ENCODE measurements at places on chromosomes 7 and 10.

GRCh38 chr7:135601182-135601581 is 43.5 kb downstream of the NUP205 start:
- DNase-seq = no peak

GRCh38 chr7:122352454-122352853 is 47.9 kb upstream of the FEZF1 start:
- DNase-seq = no peak

- DNase-seq = no peak
Observed at GRCh38 chr10:102888048-102888447, 18.8 kb downstream of the AS3MT start.

- peak; percentile 97 for DNase-seq
Observed at GRCh38 chr7:10939911-10940703, 33.6 kb upstream of the PHF14 start.

- DNase-seq = no peak
Observed at GRCh38 chr7:33774762-33775523, 130.4 kb upstream of the BMPER start.

- no peak for DNase-seq
Observed at GRCh38 chr7:43308913-43309705, 196.7 kb downstream of the HECW1 start.

- no peak for DNase-seq
Observed at GRCh38 chr7:107039199-107039900, 5.2 kb upstream of the PRKAR2B start.

DNA sequence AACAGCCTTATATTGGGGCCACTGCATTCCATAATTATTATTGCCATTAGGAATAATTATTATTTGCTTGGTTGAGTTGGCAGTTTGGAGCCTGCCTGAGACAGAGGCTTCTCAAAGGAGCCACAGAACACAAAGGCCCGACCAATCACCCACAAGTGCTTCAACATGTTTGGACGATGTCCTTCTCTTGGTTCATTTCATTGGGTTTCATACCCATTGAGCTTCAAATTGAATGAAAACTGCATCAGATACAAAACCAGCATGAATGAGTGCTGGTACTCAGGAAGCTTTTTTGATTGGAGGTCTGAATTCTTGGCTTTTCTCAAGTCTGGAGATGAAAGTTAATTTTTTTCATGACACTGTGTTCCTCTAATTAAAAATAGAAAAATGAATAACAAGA is 168.3 kb downstream of the CREB5 start:
- DNase-seq = no peak

DNA sequence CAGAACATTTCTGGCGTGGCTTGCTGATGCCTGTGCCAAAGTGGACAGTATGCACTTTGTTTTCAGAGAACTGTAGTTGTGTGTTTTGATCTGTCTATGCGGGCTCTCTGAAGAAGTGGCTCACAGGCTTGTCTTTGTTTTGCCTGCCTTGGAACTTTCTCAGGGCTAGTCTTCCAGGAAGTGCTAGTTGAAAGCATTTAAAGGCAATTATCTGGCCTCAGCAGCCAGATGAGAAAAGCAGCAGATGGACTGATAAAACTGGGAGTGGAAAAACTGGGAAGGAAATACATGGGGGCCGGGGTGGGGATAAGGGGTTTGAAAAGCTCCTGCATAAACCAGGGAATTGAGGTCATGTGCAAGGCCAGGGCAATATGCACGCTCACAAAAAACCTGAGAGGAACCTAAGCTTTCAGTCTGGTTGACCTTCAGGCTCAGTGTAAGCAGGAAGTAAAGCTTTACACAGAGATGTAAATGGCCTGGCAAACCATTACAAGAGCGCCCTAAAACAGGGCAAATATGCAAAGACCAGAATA is 94.5 kb downstream of the ZNF33B start:
- peak; percentile 40 for DNase-seq

DNA sequence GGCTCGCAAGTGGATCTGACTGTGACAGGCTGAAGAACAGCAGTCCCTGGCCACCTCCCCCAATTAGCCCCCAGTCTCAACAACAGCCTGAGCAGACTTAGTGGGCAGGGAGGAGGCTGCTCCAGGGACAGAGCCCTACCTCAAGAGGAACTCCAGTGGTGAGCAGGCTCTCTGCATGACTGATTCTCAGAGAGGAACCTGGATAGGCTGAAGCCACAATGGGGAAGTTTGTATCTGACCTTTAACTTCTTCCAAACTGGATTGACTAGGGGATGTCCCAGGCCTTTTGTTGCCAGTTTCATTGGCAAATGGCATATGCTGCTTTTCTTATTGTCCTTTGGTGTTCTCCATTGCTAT is 93.0 kb downstream of the ARHGAP22 start:
- DNase-seq = peak; percentile 93

DNA sequence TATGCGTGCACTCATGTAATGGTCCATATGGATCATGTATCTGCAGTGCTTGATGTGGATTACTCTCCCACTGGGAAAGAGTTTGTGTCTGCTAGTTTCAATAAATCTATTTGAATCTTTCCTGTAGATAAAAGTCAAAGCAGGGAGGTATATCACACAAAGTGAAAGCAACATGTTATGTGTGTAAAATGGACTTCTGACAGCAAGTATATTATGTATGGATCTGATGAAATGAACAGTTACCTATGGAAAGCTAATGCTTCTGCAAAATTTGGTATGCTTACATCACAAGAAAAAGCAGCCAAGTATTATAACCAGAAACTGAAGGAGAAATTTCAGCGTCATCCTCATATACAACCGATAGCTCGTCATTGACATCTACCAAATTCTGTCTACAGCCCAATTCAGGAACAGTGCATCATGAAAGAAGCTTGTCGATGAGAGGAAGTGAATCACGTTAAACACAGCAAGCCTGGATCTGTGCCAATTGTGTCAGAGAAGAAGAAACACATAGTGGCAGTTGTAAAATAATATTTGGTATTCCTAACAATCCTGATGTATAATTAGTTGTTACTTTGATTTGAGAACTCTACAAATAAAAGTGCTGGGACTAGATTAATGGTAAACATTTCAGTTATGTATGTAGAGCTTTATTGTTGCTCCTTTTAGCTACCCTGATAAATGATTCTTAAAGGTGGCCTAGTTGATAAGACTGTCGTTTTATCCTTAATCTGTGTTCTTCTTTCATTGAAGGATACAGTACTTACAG is 14.2 kb upstream of the SYPL1 start:
- peak; percentile 59 for DNase-seq

DNA sequence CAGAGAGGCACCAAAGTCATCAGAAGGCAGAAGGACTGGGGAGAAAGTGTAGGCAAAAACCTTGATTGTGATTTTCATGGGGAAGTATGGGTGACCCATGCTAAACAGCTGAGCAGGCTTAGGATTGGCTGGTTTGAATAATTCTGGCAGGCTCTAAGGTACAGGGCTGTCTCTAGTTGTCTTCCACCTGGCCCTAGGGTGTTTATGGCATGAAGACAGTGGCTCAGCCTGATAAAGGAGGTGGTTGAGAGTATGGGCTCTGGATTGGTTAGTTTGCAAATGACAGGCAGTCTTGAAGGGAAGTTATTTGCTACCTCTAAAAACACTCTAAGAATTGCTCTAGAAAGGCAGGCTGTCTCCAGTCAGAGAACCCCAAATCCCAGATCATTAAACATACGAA is 100.3 kb downstream of the STRA8 start:
- DNase-seq = no peak

- DNase-seq = no peak
Observed at GRCh38 chr7:99248391-99249095, 24.1 kb upstream of the MYH16 start.

Data from KBM-7 (cell line).